Right renal pelvis (tissue), 4 donors: ENCODE measurements at places on chromosomes 1 and 21.

DNA sequence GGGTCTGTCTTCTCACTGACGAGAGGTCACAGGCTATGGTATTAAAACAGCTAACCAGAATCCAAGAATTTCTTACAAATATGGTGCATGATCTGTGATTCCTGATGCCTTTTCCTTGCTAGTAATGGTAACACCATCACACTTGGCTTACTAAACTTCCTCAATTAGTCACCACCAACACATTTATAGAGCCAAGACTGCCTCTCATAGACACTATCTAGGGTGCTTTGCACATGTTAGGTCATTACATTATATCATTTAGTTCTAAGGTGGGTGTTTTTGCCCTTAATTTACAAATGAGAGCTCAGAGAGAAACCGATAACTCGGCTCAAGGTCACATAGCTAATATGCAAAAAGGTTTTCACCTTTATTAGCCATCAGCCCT lies 8.7 kb downstream of the KIF21B start:
- DNase-seq, result no peak

- no peak for DNase-seq
Measured at GRCh38 chr1:13646521-13646920, 53.5 kb upstream of the PRDM2 start.

DNA sequence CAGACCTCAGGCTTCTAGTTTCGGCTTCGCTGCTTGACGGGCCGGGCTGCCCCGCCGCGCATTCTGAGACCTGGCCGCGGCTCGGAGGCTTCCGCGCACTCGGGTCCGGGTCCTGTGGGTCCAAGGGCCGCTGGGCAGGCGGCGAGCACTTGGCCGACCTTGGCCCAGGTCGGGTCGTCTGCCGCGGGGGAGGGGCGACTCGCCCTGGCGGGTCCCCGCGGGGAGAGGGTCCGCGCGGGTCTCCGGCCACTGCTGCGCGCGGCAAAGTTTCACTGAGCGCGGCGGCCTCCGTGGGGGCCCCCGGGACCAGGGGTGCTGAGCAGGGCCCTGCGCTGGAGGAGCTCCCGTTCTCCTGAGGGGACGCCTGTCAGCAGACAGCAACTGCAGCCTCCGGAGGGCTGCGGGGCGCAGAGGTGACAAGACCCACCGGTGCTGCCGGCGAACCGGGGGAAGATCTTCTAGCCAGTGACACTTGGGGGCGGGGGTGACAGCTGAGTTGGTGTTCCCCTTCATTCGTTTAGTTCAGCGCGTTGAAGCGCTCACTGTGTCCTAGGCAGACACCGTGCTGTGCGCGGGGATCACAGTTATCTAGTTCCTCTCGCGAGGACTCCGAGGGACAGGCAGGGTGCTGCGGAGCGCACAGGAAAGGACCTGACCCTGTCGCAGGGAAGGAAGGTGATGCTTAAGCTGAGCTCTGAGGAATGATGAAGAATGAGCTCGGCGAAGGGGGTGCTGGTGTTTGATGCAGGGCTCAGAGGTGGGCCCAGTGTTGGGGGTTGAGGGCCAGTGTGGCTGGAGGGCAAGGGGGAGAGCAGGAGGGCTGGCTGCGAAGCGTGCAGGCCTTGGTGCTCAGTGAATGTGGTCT lies 725 bp downstream of the MTFR1L start:
- no peak for DNase-seq

GRCh38 chr1:175390522-175391254 lies 198.1 kb upstream of the KIAA0040 start:
- DNase-seq, result no peak

DNA sequence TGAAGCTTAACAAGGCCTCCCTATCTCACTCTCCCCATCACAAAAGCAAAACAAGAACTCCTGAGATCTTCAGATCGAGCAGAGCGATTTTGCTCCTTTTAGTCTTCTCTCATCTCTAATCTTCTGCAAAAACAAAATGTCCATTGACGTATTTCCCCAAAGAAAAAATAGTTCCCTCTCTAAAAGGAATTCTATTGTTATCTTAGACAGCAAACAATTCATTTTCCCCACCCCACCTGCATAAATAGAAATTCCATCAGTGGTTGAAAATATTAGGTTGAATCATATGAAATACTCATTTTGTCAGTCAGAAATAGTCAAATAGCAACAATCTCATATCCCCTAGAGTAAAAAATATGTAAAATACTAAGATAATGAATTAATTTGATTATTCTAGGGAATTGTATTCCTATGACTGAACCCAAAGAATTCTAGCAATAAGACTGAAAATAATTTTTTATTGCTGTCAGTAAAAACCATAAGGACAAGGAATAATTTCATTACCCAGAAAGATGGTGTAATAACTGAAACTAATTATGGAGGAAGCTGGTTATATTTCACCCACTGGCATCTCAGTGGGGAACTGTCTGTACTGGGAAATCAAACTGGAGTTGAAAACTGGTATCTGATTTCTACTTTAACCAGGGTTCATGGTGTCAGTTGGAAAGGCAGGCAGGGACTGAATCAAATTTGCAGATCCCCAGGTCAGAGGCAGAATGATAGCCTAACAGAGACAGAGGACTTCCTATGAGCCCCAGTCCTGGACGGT lies 51.3 kb downstream of the RHOU start:
- no peak for DNase-seq

GRCh38 chr1:216194721-216195120 lies 228.5 kb downstream of the USH2A start:
- no peak for DNase-seq

- no peak for DNase-seq
Measured at GRCh38 chr1:62295921-62296491, 23.2 kb downstream of the KANK4 start.

- DNase-seq, result no peak
Measured at GRCh38 chr1:116167625-116168276, 56.6 kb downstream of the MAB21L3 start.

GRCh38 chr21:44780767-44781459 lies 20.7 kb downstream of the UBE2G2 start:
- DNase-seq, result no peak

DNA sequence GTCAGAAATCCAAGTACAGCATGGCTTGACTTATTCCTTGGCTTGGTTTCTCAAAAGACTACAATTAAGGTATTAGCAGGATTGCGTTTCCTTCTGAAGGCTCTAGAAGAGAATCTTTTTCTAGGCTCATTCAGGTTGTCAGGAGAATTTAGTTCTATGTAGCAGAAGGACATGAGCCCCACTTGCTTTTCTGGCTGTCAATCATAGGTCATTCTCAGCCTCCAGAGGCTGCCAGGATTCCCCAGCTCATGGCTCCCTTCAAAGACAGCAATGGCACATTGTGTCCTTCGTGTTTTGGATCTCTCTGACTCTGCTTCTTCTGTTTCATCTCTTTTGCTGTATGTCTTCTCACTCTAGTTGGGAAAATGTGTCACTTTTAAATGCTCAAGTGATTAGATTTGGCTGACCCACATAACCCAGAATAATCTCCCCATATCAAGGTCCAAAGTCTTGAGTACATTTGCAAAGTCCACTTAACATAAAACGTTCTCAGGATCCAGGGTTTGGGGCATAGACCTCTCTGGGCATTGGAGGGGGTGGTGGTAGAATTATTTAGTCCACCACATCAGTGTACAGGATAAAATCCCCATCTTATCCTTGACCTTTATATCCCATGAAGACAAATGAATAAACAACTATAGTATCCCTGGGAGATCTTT lies 126.7 kb upstream of the BCL9 start:
- DNase-seq, result no peak

- DNase-seq, result no peak
Measured at GRCh38 chr1:175540896-175541645, 202.3 kb downstream of the TNR start.

- DNase-seq, result peak; percentile 94
Measured at GRCh38 chr1:62436039-62436465, 797 bp upstream of the USP1 start.

DNA sequence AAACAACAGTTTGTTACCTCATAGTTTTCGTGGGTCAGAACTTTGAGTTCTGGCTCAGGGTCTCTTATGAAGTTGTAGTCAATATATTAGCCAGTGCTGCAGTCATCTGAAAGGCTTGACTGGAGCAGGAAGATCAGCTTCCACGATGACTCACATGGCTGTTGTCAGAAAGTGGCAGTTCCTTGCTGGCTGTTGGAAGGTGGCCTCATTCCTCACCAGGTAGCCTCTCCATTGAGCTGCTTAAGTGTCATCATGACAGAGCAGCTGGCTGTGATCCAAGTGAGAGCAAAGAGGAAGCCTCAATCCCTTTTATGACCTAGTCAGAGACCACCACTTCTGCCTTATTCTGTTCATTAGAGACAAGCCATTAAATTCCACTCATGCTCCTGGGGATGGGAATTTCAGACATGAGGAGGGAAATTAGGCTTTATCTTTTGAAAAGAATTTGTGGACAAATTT lies 5.6 kb downstream of the OSBPL9 start:
- DNase-seq, result no peak

DNA sequence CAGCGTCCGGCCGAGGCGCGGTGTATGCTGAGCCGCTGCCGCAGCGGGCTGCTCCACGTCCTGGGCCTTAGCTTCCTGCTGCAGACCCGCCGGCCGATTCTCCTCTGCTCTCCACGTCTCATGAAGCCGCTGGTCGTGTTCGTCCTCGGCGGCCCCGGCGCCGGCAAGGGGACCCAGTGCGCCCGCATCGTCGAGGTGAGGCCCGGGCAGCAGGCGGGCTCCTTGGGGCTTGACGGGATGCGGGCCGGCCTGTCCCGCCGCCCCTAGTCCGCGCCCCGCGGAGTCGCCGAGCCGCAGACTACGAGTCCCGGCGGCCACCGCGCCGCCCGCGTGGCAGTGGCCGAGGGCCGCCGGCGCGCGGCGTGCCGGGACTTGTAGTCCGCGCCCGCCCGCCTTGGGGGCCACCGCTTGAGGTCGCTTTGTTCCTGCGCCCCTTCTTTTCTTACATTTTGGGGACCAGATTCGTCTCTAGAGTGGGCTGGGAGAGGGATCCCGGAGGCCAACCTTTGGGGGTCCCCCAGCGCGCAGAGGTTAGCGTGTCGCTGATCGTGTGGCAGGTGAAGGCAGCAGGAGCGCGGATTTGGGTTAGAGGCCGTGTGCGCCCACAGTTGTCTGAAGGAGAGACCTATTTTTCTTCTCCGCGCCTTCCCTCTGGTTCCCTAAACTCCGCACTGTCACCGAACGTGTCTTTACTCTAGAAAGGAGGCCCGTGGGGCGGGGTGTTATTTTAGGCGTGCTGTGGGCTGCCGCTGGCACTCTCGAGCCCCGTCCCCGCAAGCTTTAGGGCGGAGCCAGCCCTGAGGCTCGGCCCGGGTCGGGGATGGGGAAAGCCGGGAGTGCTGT lies 553 bp downstream of the CMPK1 start:
- DNase-seq, result peak; percentile 74

GRCh38 chr1:66532798-66533783 lies 862 bp upstream of the SGIP1 start:
- no peak for DNase-seq

DNA sequence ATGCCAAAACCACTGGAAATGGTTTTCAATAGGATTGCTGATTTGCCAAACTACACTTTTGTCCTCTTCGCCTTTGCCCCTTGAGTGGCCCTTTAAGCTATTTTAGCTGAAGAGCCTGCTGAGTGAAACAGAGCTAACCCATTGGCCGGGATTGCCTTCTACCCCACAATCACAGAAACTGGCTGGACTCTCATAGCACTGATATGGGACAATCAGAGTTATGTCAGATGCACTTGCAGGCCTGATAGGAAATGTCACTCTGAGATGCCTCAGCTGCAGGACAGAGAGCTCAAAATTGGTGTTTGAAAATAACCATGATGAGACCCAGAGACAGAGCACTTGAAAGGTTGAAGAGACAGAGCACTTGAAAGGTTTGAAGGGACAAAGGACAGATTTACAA lies 354.4 kb downstream of the BRINP2 start:
- no peak for DNase-seq

DNA sequence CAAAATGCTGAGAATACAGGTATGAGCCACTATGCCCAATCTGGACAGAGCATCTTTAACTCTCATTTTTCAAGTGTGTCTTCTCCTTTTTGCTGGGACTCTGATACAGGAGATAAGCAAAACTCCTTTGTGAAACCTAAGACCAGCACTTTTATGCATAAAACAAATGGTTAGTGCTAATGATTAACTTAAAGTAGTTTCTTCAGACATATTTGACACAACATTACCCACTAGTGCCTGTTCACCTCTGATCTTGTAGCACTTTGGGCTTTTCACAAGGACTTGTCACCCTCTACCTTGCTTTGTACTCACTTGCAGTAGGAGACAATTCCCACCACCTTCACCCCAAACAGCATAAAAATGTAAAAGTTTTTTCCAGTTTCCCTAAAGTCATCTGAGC lies 216.3 kb downstream of the RGS7 start:
- DNase-seq, result no peak

- DNase-seq, result no peak
Measured at GRCh38 chr1:41875487-41875886, 43.2 kb downstream of the HIVEP3 start.

- DNase-seq, result peak; percentile 49
Measured at GRCh38 chr1:59976194-59977074, 49.9 kb upstream of the CYP2J2 start.

- no peak for DNase-seq
Measured at GRCh38 chr1:6386371-6386949, 7.1 kb downstream of the ACOT7 start.

- DNase-seq, result no peak
Measured at GRCh38 chr21:16583556-16583955, 853.8 kb downstream of the USP25 start.

DNA sequence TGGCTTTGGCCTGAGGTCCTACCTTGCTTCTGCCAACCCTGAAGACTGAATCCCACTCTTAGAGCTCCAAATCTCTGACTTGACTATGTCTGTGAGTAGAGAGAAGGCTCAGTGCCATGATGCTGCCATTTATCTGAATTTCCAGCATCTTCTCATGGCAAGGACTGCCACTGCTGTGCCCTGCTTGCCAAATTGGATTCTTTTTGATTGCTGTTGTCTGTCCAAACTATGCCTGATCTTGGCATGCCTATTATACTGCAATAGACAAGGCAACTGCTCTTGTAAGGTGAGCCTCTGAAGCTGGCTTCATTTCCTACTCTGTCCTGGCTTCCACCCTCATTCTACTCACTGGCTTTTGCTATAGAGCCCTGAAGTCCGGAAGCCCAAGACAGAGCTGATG lies 210.2 kb downstream of the SLC44A5 start:
- DNase-seq, result no peak

DNA sequence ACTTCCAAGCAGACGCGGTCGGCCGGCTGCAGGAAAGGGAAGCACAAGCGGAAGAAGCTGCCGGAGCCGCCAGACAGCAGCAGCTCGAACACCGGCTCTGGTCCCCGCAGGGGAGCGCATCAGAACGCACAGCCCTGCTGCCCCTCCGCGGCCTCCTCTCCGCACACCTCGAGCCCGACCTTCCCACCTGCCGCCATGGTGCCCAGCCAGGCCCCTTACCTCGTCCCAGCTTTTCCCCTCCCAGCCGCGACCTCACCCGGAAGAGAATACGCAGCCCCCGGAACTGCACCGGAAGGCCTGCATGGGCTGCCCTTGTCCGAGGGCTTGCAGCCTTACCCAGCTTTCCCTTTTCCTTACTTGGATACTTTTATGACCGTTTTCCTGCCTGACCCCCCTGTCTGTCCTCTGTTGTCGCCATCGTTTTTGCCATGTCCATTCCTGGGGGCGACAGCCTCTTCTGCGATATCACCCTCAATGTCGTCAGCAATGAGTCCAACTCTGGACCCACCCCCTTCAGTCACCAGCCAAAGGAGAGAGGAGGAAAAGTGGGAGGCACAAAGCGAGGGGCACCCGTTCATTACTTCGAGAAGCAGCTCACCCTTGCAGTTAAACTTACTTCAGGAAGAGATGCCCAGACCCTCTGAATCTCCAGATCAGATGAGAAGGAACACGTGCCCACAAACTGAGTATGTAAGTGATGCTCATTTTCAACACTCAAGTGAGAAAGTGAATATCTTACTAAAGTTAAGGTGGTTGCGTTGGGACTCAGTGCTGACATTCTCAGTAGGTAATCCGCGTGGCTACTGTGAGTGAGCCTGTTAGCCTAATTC lies 25.5 kb downstream of the UTS2 start:
- no peak for DNase-seq
